Stimulated activated CD4-positive, alpha-beta T cell treated with anti-CD3 and anti-CD28 coated beads, Interleukin-15, amount 100 ng/mL, for 48 hours (primary cell): ENCODE measurements at places on chromosomes 16 and 17.

DNA sequence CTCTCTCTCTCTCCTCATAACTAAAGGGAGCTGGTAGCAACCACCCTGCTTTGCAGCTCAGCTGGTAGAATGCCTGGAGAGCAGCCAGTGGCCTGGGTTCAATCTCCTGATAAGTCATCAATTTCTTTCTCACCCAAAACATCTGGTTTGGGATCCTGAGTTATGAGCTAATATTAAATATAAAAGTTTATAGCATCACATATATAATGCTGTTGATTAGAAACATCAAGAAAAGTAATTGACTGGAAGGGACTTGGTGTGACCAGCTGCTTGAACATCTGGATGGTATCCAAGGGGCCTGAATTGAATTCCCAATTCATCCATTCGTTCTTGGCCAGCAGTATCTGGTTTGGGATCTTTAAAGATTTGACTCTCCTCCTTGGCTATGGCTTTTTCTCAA, 12.2 kb upstream of the ELAC2 start:
- no peak for DNase-seq

DNA sequence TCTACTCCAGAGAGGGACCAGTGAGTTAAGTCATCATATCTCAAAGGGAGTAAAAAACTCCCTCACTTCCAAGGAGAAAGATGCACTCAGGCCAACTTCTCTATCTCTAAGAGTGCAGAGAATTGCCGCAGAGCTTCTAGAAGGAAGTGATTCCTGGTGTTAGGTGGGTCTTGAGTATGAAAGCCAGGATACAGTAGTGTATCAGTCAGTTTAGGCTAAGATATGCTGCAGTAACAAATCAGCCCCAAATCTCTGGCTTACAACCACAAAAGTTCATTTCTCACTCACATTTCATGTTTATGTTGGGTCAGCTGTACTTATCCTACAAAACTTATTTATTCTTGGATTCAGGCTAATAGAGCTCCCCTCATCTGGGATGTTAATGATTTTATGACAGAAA, 106.3 kb downstream of the HS3ST4 start:
- DNase-seq: no peak

DNA sequence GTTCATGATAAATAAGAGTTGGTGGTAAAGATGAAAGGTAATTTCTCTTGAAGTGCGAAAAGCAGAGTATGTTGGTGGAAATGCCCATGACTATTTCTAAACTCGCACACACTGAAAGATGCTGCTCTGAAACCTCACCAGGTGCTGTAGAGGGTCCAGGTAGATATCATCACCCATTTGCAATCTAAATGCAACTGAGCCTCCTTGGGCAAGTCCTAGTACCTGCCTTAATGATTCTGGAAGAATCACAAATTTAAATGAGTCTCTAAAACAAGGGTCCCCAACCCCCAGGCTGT, 5.9 kb upstream of the MMD start:
- no peak for DNase-seq

GRCh38 chr16:12062343-12063003, 85.9 kb downstream of the SNX29 start:
- DNase-seq: no peak

DNA sequence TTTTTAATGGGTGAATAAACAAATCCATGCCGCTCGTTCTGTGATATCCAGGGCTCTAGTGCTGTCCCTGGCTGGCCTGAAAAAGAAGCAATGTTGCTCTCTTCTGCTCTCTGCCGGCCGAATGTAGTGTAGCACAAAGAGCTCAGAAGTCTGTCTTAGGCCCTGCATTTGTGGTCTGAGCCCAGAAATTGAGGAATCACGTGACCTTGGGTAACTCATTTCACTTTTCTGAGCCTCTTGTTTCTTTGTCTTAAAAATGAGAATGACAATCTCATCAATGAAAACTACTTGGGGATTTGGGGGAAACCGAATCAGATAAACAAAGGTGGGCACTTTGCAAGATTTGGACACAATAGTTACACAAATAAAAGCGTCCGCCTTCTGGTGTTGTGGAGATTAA, 381.6 kb upstream of the ASIC2 start:
- DNase-seq: peak; percentile 13

- DNase-seq: no peak
Measured at GRCh38 chr17:37516127-37516571, 26.5 kb downstream of the DUSP14 start.

DNA sequence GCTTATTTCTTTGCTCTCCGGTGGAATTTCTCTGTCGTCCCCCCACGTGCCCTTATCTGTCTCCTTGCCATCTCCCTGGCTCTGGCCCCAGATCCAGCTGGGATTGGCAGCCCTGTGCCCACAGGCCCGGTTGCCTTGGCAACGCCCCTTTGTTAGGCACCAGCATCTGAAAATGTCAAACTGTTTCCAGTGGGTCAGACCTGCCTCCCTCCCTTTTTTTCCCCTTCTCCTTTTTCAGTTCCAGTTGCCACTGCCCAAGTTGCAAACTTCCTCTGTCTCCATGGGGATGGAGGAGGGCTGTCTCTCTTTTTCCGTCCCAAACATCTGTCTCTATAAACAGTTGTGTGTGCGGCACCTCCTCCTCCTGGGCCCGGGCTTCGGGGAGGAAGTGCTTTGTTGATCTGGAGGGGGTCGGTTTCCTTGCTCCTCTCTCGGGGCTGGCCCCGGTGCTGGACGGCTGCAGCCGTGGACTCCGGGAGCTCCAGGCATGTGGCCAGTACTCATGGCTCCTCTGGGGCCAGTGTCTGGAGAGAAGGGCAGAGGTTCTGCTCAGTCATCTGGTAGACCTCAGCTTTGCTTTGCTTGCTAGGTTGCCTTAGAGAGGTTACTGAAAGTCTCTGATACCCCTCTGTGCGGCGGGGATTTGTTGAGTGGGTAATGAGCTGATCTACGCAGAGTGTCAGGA, 35.3 kb downstream of the SOCS3 start:
- DNase-seq: no peak

DNA sequence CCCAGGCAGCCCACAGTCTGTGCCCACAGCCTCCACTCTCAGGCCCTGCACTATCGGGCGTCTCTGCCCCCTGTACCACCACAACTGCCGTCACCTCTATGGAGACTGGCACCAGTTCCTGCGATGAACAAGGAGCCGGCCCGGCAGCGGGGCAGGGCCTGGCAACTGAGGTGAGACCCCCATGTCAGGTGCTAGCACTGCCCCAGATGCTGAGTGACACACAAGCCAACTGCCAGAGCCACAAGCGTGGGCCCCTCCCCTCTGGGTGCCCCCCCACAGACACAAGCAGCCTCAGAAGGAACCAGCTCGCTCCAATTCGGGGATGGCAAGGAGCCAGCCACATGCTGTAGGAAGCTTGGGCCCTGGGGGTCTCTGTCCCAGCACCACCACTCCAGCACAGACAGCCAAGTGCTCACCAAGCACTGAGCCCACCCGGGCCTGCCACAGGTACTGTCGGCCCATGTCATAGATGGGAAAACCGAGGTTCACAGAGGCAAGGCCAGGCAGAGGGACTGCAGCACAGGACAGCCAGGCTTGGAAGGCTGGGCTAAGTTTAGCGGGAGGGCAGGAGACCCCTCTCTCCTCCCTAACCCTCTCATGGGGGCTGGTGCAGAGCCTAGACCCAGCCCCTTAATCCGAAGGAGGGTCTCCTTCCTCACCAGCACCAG, 1.5 kb upstream of the PVALEF start:
- DNase-seq: no peak

DNA sequence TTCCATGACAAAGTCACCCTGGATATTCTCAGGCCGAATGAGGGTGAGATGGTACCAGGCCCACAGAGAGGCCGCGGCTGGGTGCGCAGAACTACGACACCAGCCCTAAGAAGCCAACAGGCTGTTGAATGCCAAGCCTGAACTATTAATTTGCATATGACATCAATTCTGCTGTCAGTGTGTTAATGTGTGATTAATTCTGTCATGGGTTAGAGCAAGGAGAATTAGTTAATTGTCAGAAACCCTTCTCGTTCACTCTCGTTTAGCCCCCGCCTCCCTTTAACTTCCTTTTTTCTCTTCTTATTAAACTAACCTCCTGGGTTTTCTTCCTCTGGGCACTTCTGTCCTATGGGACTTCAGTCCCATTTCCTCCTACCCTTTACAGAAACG, 123.4 kb downstream of the ZFHX3 start:
- DNase-seq: no peak

DNA sequence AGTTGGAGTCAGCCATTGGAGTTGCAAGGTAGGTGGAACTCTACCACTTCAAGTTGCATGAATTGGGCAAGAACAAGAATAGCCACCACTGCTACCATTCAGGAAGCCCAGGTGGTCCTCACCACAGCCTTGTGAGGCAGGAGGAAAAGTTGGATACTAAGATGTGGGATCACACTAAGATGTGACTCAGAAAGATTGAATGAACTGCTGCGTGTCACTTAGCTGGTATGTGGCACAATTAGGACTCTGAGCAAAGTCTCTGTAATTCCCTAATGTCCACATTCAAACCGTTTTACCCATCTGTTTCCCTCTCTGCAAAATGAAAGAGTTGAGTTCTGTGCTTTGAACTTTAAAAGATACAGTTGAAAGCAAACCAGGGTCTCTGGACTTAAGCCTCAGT, 44.7 kb upstream of the HS3ST3A1 start:
- DNase-seq: no peak

DNA sequence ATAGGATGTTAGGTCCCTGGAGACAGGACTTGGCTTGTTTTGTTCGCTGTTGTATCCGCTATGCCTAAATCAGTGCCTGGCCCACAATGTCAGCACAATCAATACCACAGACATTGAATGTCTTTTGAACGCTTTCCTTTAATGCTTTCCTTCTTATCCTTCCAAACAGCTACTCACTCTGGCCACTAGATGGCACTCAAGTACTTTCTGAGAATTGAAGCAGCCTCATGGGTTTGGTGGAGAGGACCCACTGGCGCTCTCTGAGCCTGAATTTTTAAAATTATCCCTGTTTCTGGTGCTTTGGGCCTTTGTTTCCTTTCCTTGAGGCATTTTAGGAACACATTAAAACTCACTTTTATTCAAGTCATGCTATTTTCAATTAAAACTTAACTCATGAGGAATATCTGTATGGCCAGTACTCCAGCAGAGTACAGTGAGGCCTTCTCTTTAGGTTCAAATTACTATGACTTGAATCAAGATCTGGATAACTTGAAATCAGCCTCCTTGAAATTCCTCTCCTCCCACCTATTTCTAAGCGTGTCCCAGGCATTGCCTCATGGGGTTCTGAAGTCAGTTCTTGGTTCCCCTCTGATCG, 3.2 kb upstream of the NLRP1 start:
- DNase-seq: peak; percentile 23

DNA sequence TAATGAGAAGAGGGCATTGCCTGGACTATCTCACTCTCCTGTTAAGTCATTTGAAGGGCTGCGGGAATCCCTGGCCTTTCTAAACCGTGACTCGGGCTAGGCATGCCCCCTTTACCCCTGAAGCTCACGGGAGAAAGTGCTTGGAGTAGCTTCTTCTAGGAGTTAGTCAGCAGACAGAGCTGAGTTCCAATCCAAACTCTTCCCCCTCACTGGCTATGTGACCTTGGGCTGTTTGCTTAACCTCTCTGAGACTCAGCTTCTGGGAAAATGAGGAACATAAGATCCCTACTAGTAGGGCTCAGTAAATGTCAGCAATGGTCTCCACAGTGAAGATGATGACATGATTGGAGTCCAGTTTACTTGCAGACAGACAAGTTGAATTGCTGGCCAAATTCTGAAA, 5.7 kb upstream of the B9D1 start:
- no peak for DNase-seq

DNA sequence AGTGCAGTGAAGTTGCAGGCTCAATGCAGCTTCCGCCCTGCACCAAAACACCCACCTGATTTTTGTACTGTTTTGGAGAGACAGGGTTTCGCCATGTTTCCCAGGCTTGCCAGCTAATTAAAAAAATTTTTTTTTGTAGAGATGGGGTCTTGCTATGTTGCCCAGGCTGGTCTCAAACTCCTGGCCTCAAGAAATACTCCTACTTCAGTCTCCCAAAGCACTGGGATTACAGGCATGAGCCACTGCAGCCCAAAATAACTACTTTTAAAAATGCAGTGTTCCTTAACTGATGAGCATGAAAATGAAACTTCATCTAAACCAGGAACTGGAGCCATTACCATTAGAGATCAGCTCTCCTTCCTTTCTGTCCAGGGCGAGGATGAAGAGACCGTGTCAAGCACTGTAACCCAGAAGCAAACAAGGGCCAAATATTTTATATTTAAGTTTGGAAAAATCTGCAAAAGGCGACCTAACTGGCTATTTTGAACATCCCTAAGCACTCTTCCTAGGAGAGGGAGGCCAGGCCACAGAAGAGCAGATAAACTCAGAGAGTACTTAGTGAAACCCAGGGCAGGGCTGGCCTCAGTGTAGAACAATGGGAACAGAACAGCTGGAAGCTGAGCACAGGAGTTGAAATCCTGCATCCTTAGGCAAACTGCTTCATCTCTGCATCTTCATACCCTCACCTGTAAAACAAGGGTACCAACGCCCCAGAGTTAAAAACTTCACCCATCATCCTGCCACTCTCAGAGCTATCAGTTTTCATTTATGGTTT, 24.0 kb downstream of the CREBBP start:
- no peak for DNase-seq

- DNase-seq: no peak
Measured at GRCh38 chr16:73124665-73125375, 76.9 kb upstream of the ZFHX3 start.

DNA sequence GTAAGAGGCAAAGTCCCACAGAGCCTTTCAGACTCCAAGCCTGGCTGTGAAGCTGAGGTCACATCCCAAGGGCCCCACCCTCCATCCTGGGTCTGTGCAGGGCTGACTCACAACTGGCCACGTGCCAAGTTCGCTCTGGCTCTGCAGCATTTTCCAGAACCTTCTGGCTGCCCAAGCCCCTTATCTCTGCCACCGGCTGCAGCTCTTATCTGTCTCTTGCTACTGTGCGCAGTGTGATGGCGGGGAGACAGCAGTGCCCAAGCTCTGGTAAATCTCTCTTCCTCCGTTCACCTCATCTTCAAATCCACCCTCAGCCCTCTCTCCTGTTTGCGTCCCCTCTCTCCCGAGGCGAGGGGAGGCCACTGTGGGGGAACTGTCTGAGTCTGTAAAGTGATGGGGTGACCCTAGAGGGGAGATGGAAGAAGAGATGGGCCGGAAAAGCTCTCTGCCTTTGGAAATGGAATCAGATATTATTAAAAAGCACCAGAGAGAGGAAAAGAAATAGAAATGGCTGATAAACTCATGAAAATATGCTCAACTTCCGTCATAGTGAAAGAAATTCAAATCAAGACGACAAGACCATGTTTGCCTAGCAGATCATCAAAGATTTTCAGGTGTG, 162.7 kb upstream of the CDC42EP4 start:
- DNase-seq: peak; percentile 3
